Cortex of kidney (tissue), 1 donor: ENCODE measurements at places on chromosomes 12 and 14.

GRCh38 chr14:103512701-103513611 is 9.7 kb downstream of the CKB start:
- no peak for DNase-seq

GRCh38 chr14:64951724-64952123 is 9.2 kb upstream of the GPX2 start:
- no peak for DNase-seq

DNA sequence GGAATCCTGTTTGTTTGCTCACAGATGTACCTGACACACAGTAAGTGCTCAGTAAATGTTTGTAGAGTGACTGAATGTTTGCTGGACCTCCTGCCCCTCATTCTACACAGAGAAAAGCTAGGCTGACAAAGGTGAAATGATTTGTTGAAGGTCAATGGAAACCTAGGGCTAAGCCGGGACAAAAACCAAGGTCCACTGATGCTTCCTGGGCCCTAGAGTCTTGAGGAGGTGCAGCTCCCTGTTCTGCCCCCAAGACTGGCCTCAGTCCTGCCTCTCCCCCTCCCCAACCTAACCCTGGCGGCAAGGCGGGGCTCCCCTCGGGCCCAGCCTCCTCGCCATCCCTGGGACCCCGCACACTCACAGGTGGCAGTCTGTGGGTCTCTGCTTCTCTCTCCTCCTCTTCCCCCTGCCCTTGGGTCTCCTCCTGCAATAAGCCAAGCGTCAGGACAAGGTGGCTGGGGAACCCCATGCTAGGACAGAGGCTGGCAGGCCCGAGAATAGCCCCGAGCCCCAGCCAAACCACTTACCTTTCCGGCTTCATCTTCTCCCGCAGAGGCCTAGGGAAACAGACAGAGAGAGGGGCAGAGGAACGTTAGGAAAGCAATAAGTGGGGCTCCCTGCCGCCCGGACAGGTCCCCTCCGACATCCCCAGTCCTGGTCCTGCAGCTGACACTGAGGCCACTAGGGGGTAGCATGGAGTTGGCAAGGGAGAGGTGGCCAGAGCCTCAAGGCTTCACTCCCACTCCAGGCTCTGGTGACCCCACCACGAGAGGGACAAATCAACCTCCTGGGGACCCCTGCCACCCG is 9.3 kb downstream of the PGF start:
- DNase-seq: no peak

- DNase-seq: no peak
Measured at GRCh38 chr12:106647793-106648514, 65.2 kb downstream of the RFX4 start.

DNA sequence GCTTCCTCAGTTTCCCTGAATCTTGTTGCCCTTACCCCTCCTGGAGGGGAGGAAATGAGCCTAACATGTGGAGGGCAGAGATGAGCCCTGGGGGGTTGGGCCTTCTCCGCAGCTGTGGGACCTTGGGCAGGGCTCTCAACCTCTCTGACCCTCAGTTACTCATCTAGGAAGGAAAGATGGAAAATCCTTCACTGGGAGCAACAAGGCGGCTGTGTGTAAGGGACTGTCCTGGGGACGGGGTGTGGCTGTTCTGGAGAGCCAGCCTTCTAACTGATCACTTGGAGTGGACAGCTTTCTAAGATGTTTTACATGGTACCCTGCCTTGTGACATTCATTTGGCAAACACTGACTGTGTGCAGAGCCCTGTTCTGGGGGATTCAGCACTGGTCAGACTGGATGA is 14.7 kb downstream of the BEGAIN start:
- DNase-seq: no peak

DNA sequence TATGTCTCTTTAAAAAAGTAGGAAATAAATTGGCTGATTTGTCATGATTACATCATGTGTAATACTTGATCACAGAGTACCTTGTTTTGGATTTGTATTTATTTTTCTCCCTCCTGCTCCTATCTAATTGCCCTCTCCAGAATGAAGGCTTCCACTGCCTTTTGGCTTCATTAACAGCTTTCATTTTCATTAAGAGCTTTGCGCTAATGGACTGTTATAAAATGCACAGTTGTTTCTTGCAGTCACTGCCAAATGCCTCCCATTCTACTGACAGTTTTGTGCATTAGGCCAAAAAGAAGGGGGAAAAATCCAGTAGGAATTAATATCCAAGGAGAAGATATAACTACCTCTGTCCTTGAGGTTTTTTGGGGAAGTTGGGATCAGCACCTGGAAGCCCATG is 159.2 kb downstream of the NRXN3 start:
- no peak for DNase-seq

DNA sequence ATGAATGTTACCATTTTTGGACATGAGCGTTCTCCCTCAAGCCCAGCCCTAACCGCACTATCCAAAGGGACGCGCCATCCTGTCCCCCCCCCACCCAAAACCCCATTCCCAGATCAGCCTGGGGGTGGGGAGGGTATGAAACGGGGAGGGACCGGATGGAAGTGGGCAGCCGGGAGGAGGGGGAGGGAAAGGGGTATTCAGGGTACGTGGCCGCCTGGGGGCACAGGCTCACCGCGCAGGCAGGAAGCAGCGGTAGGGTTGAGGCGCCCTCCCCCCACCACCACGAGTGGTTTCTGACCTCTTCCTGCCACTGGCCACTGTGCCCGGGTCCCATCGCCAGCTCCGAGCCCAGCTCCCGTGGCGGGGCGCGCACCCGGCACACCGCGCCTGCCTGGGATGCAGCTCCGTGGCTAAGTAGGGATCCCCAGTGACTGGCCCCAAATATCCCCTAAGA is 1.4 kb downstream of the ACTN1 start:
- no peak for DNase-seq

GRCh38 chr14:73976125-73976524 is 26.0 kb downstream of the COQ6 start:
- no peak for DNase-seq

DNA sequence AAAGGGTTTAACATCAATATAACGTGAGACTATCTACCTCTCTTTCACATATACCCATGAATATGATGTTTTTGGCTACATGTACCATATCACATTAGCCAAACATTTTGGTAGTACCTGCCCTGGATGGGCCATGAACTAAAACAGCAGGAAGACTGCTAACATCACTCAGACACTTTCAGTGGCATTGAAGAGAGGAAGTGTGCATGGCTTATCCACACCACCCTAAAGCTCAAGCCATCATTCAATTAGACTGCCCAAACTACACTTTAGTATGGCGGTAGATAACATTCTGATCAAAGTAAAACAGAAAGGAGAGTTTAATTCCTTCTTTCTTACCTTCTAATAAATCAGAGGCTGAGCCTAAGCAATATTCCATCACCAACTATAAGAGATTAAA is 103.0 kb downstream of the PEBP1 start:
- DNase-seq: no peak

GRCh38 chr12:12349711-12350665 is at the start of gene MANSC1:
TSS of gene MANSC1 (minus strand) at chr12:12350242. CDS start at chr12:12343314, 6,928 bp downstream.
- no peak for DNase-seq

DNA sequence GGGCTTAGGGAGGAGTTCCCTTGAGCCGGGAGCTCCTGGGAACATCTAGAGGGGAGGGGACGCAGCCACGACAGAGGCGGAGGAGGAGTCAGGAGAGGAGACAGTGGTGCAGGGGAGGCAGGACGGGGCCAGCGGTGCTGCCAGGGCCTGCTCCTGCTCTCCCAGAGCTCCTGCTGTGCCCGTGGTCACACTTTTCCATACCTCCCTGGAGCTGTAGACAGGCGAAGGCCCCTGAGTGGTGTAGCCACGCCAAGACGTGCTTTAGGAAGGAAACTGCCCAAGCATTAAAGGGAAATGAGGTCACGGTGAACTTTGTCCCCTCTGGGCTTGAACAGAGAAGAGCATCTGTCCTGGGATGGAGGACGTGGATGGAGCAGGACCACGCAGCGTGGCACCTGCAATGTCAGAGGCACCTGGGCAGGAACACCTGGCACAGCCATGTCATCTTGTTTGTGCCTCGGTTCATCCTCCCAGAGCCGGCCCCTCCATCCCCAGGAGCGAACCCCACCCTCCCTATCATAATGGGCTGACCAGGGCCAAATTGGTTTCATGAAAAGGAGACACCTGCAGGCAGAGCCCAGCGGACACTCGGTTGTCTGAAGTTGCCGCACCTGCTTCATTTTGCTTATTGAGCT is 239.5 kb upstream of the SFSWAP start:
- no peak for DNase-seq

- DNase-seq: no peak
Measured at GRCh38 chr14:23349156-23349845, 3.4 kb downstream of the SLC22A17 start.

- DNase-seq: no peak
Measured at GRCh38 chr14:24634158-24634557, at the start of gene GZMB. TSS of gene GZMB (minus strand) at chr14:24634190. CDS start at chr14:24634160, 30 bp downstream.

- DNase-seq: no peak
Measured at GRCh38 chr12:103975368-103975767, 9.7 kb downstream of the TDG start.

- no peak for DNase-seq
Measured at GRCh38 chr12:14597480-14597879, 29.8 kb upstream of the PLBD1 start.

DNA sequence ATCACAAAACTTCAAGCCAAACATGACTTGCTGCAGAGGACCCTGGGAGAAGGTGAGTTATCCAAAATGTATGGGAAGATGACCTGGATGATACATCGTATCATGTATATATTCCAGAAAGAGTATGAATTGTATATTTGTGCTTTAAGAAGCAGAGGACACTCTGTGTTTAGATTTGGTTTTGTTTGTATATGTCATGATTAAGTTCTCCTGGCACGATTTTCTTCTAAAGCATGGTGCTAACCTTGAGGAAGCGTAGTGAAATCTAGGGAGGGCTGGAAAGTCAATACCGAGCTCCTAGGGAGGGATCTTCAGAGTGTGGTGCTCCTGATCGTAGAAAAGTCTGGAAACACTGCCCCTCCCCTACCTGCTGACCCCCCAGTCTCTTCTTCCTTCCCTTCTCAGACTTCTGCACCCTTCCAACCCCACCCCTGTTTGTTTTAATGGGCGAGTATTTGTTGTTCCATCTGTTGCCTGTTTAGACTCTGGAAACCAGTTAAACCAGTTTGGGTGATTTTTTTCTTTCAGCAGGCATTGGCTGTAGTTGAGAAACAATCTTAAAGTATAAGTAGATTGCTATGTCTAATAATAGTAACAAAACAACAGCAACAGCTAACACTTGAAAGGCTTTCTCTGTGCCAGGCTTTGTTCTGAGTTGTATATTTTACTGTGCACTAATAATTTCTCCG is 141.6 kb downstream of the KICS2 start:
- no peak for DNase-seq

DNA sequence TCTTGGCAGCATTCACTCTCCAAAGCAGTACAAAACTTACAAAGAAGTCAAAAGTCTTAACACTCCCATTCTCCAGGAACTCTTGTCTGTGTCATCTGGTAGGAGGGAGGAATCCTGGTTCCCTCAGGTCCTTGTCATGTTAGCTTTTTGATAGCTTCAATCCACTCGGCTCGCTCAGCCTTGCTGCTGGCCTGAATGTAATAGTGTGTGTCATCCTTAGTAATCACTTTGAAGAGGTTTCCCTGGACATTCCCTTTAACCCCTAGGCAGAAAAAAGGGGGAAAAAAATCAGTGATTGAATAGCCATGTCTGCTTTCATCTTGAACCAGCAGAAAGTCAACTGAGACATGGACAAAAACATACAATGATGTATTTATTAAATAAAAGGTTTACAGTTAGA is 24.8 kb downstream of the PLEK2 start:
- DNase-seq: no peak

DNA sequence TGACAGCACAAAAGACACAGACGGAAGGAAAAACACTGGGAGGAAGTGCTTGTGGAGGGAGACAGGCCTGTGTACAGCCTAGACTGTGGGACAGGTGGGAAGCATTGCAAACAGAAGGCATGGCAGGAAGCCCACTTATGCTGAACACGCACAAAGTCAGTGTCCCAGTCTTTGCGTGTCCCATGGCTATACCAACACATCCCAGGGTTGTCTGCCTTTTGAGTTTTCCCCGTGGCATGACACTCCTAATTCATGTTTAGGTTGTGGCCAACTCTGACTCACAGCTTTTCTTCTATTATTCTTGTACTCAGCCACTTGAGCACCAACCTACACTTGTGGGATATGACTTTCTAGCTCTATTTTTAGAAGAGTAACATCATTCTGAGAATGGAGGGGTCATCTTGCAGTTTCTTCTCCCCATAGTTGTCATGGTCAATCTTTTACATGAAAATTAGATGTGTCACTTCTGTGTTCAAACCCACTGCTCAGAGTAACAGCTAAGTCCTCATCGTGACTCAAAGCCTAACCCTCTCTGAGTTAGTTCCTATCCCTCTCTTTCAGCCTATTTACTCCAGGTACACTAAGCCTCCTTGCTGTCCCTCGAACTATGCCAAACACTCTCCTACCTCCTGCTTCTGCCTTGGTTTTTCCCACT is 27.5 kb upstream of the JPH4 start:
- DNase-seq: no peak

DNA sequence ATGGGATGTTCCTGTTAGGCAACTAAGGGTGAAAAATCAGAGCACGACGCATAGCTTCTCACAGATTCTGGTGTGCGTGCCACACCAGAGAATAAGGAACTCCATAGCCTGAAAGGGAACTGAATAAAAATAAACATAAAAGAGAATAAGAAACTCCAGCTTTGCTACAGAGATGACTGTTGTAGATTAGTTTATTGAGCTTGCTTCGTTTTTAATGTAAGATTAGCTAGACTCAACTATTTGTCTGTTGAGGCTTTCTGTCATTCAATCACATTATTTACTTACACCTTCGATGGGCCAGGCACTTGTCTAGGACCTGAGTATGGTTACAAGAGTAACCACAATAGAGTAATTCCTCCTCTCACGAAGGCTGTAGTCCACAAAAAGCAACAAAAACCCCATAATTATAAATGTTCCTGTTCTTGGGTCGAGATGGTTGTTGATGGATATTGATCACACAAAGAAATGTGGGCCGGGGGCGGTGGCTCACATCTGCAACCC is 807 bp upstream of the ZCCHC8 start:
- DNase-seq: no peak

DNA sequence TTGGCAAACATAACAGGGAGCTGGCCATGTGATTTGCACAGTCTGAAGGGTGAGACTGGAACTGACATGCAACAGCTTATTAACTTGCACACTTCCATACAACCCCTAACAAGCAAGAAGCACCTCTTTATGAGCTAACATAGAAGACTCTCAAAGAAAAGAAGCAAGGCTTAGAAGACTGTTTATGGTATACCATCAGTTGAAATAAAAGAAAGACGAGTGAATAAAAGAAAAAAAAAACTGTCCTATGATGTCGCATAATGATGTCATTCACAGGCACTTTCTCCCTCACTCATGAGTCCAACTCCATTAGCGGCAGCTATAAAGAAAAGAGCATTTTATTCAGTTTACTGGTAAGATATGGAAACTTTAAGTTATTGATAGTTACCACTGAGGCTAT is 3.3 kb upstream of the MDM1 start:
- no peak for DNase-seq

GRCh38 chr12:14841761-14842160 is 1.6 kb downstream of the ART4 start:
- no peak for DNase-seq

- no peak for DNase-seq
Measured at GRCh38 chr14:27270716-27271115, 672.9 kb upstream of the NOVA1 start.

- no peak for DNase-seq
Measured at GRCh38 chr14:63287666-63288483, 30.9 kb downstream of the GPHB5 start.

GRCh38 chr12:115811045-115811444 is 466.4 kb downstream of the MED13L start:
- DNase-seq: no peak

GRCh38 chr12:47736877-47737676 is 11.8 kb upstream of the ENDOU start:
- no peak for DNase-seq
